ENCODE measurements at places on chromosomes 3 and 15. TPM values are rescaled to one million over a fixed set of nuclear protein-coding genes. Genes with fewer than 3 reads are reported as not detected.

The GOLGA6L10 gene
- polyA plus RNA-seq, result 0.42 TPM

The TTLL13 gene
- polyA plus RNA-seq, result 0.31 TPM

The ATP2B2 gene
- 357 TPM for polyA plus RNA-seq

The LDHAL6B gene
- not detected for polyA plus RNA-seq

The RBMS3 gene
- polyA plus RNA-seq, result 99.0 TPM

The EOMES gene
- polyA plus RNA-seq, result 0.52 TPM

The CCRL2 gene
- polyA plus RNA-seq, result not detected
